ENCODE measurements at places on chromosomes 7 and 10. TPM values are rescaled to one million over a fixed set of nuclear protein-coding genes. Genes with fewer than 3 reads are reported as not detected.

DNA sequence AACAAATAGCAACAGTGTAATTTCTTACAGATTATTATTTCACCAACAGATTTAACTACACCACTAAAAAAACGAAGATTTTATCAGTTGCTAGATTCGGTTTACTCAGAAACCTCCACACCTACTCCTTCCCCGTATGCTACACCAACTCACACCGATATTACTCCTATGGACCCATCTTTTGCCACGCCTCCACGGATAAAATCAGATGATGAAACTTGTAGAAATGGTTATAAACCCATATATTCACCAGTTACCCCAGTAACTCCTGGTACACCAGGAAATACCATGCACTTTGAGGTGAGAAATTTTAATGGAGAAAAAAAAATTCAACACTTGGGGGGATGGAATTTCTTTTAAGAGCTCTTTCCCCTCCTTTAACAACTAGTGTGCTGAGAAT, 92.5 kb downstream of the KMT2E start:
- peaks cover 20% of the 10 kb centered on the region for H3K36me3 ChIP-seq
- H3K27ac ChIP-seq = peak overlapping the region; percentile 39
- no peak overlapping the region for H3K4me3 ChIP-seq
- no peak for DNase-seq
- no peaks in the 10 kb centered on the region for H3K27me3 ChIP-seq

- no peaks in the 10 kb centered on the region for H3K27me3 ChIP-seq
- H3K36me3 ChIP-seq = no peaks in the 10 kb centered on the region
- no peaks in the 10 kb centered on the region for H3K4me1 ChIP-seq
- no peak overlapping the region for H3K27ac ChIP-seq
- DNase-seq = no peak
These were observed 4.4 kb upstream of the GALNTL5 start for GRCh38 chr7:151951672-151952338.

- H3K4me1 ChIP-seq = no peaks in the 10 kb centered on the region
- no peak overlapping the region for H3K4me3 ChIP-seq
- no peak overlapping the region for H3K27ac ChIP-seq
- no peaks in the 10 kb centered on the region for H3K27me3 ChIP-seq
- no peak for DNase-seq
- no peaks in the 10 kb centered on the region for H3K36me3 ChIP-seq
These were observed 85.2 kb upstream of the SGCE start for GRCh38 chr7:94741179-94741578.

GRCh38 chr7:105647591-105647990, 66.3 kb upstream of the EFCAB10 start:
- H3K27me3 ChIP-seq = no peaks in the 10 kb centered on the region
- H3K27ac ChIP-seq = no peak overlapping the region
- peaks cover 38% of the 10 kb centered on the region for H3K4me1 ChIP-seq
- no peak for DNase-seq
- no peak overlapping the region for H3K4me3 ChIP-seq

- no peaks in the 10 kb centered on the region for H3K36me3 ChIP-seq
- no peak for DNase-seq
- no peaks in the 10 kb centered on the region for H3K4me1 ChIP-seq
These were observed 75.1 kb downstream of the DGKI start for GRCh38 chr7:137771679-137772078.

- H3K36me3 ChIP-seq = no peaks in the 10 kb centered on the region
- H3K4me3 ChIP-seq = no peak overlapping the region
- no peak for DNase-seq
- no peak overlapping the region for H3K27ac ChIP-seq
- H3K4me1 ChIP-seq = no peaks in the 10 kb centered on the region
These were observed 46.3 kb upstream of the GPAM start for GRCh38 chr10:112229901-112230300.

- H3K27me3 ChIP-seq = no peaks in the 10 kb centered on the region
- no peaks in the 10 kb centered on the region for H3K4me1 ChIP-seq
- no peak overlapping the region for H3K4me3 ChIP-seq
- H3K36me3 ChIP-seq = no peaks in the 10 kb centered on the region
- H3K27ac ChIP-seq = no peak overlapping the region
These were observed 136.6 kb upstream of the FAM20C start for GRCh38 chr7:55690-56248.

DNA sequence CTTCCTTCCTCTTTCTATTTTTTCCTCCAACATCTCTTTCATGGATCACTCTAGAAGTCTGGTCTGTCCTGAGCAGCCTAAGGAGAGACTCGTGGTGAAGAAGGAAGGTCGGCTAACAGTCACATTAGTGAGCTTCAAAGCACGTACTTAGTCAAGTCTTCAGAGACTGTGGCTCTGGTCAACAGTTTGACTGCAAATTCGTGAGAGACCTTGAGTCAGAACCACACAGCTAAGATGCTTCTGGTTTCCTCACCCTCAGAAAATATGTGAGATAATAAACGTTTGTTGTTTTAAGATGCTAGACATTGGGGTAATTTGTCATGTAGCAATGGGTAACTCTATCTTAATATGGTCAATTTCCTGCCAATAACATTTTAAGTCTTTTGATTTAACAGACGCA, 126.2 kb upstream of the LRRN3 start:
- no peaks in the 10 kb centered on the region for H3K27me3 ChIP-seq
- no peak overlapping the region for H3K4me3 ChIP-seq
- H3K27ac ChIP-seq = no peak overlapping the region
- DNase-seq = no peak

- peaks cover 52% of the 10 kb centered on the region for H3K4me1 ChIP-seq
- H3K27ac ChIP-seq = no peak overlapping the region
- no peak for DNase-seq
- H3K4me3 ChIP-seq = no peak overlapping the region
These were observed 666.0 kb downstream of the SUGCT start for GRCh38 chr7:40800771-40801170.

DNA sequence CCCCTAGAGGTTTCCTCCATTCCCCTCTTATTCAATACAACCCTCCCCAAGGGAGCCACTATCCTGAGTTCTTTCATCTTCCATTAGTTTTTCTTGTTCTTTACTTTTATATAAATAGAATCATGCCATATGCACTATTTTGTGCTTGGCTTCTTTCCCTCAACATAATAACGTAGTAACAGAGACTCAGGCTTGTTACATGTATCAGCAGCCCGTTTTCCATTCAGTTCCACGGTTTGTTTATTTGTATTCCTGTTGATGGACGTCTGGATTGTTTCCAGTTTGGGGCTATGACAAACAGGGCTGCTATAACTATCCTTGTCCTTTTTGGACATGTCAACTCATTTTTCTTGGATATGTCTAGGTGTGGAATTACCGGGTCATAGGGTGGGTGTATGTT, 264.4 kb upstream of the MKI67 start:
- no peak overlapping the region for H3K27ac ChIP-seq
- H3K27me3 ChIP-seq = no peaks in the 10 kb centered on the region
- no peaks in the 10 kb centered on the region for H3K4me1 ChIP-seq
- no peak overlapping the region for H3K4me3 ChIP-seq
- DNase-seq = no peak
- H3K36me3 ChIP-seq = no peaks in the 10 kb centered on the region

DNA sequence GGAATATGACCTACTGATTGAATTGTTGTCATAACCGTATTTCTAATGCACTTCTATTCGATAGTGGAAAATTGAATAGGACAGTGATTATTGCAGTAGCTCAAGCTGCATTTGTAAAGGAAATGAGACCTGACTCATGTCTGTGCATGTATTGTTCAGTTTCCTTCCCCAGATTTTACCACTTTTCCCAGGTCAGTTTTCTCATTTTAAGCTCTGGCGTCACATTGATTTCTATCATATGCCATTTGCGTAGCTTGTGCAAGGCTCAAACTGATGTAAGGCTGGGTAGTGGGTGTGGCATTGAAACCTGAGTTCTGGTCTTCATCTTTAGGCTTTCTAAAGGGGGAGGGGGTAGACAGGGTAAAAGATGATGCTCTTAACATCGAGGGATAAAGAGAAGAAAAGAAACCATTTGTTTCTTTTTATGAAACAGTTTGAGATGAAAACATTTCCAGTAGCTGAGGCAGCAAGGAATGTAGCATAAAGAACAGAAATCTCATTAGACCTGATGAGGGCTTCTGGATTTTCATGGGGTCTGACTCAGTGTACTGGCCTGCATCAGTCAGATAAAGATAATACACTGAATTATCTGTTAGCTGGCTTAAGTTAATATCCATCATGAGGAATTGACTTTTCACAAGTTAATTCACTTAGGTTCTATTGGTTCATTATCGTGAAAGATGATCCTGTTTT, 182.3 kb upstream of the CDCA7L start:
- no peak overlapping the region for H3K27ac ChIP-seq
- H3K4me1 ChIP-seq = no peaks in the 10 kb centered on the region
- H3K4me3 ChIP-seq = no peak overlapping the region
- no peaks in the 10 kb centered on the region for H3K36me3 ChIP-seq

DNA sequence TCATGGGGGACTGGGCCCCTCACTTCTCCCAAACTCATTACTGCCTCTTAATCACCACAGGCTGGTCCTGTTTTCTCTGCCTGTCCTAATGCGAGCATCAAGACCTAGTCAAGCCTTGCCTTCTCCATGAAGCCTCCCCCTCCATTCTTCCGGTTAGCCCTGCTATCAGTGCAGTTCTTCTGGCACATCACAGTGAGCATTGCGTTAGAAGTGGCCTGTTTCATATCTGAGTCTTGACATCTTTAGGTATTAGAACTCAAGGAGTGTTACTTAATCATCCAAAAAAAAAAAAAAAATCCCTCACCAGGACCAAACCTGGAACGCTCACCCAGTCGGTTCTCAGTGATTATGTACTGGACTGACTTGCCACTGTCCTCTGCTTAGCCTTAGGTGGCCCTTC, 17.4 kb downstream of the SNX10 start:
- DNase-seq = no peak
- H3K27ac ChIP-seq = no peak overlapping the region
- peaks cover 15% of the 10 kb centered on the region for H3K27me3 ChIP-seq
- H3K4me1 ChIP-seq = no peaks in the 10 kb centered on the region

- peaks cover 49% of the 10 kb centered on the region for H3K27me3 ChIP-seq
- no peak for DNase-seq
- peak overlapping the region; percentile 52 for H3K4me3 ChIP-seq
- H3K27ac ChIP-seq = no peak overlapping the region
- H3K36me3 ChIP-seq = no peaks in the 10 kb centered on the region
- H3K4me1 ChIP-seq = peaks cover 14% of the 10 kb centered on the region
These were observed 483 bp downstream of the GDF10 start for GRCh38 chr10:47300429-47300931.

DNA sequence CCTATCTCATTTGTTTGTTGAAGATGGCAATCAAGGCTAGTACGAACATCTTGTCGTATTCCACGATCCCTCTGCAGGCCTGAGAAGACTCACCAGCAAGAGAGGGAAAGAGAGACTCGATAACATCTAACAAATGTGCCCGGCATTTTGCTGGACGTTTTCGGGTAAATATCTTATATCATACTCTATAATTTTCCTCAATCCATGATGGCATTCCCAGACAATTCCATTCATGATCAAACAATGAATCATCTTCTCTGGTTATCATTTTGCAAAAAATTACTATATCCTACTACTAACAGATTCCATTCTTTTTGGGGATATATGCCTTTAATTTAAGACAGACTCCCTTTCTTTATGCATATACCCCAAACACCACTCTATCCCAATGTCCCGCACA, 118.1 kb downstream of the TYW1B start:
- H3K27me3 ChIP-seq = no peaks in the 10 kb centered on the region
- DNase-seq = no peak
- no peaks in the 10 kb centered on the region for H3K4me1 ChIP-seq
- no peak overlapping the region for H3K27ac ChIP-seq

DNA sequence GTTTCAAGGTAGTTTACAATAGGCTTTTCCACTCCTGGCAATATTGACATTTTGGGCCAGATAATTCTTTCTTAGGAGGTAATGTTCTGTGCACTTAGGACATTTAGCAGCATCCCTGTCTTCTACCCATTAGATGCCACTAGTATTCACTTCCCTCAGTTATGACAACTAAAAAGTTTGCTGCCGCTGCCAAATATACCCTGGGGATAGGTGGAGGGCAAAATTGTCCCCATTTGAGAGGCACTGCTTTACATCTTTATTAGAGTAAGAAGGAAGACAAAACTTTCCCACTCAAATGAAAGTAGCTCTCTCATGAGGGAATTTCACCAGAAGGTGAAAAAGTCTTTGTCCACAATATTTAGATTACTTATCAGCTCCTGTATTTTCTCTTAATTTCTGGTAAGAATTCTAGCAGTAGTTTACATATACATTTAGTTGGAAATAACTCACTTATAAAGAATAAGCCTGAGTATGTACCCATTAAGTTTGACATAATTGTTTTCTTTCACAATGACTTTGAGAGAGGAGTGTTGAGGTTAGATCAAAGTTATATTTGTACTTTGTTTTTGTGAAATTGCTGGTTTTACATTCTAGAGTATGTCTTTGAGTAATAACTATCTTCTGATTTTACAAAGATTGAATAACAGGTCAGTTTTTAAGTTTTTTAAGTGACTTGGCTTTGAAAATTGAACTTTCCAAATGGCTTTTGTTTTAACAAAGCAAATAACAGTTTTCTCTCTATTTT, 46.0 kb downstream of the HELLS start:
- no peaks in the 10 kb centered on the region for H3K4me1 ChIP-seq
- no peaks in the 10 kb centered on the region for H3K27me3 ChIP-seq
- H3K27ac ChIP-seq = no peak overlapping the region
- no peak overlapping the region for H3K4me3 ChIP-seq
- no peak for DNase-seq

DNA sequence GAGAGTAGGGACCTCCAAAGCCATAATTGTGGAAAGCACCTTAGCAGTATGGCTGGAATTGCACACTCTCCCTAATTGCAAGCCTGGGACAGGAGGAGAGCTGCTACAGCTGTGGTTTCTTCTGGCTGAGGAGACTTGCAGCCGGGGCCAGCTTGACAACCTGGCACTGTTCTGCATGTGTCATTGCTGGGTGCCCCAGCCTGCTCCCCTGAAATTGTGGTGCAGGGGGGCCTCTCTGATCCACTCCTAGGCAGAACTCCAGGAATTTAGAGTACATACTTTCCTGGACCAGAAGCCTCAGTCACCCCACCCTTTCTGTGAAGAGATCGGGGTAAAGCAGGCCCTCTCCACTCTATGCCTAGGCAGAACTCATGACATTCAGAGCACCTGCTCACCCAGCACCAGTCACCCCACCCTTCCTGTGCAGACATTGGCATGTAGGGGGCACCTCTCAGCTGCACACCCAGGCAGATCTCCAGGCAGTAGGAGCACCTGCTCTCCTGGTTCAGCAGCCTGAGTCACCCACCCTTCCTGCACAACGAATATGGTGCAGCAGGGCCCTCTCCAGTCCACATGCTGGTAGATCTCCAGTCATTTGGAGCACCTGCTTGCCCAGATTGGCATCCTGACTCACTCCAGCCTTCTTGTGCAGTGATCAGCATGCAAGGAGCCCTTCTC, 34.4 kb upstream of the DYNC1I1 start:
- DNase-seq = no peak
- no peaks in the 10 kb centered on the region for H3K36me3 ChIP-seq
- H3K4me1 ChIP-seq = no peaks in the 10 kb centered on the region
- H3K4me3 ChIP-seq = no peak overlapping the region

GRCh38 chr7:17528636-17529035, 230.2 kb downstream of the AHR start:
- no peaks in the 10 kb centered on the region for H3K36me3 ChIP-seq
- DNase-seq = no peak
- no peak overlapping the region for H3K4me3 ChIP-seq
- H3K4me1 ChIP-seq = peaks cover 12% of the 10 kb centered on the region
- H3K27ac ChIP-seq = no peak overlapping the region
- H3K27me3 ChIP-seq = no peaks in the 10 kb centered on the region

Gene ARMH3
- 18.9 TPM for total RNA-seq

Gene PCBD1
- 102 TPM for total RNA-seq

Gene LIPM
- not detected for total RNA-seq

Gene NYAP1
- 1.7 TPM for total RNA-seq

Gene PNLIP
- total RNA-seq = not detected

Gene ELAPOR2
- total RNA-seq = 20.7 TPM

Gene CAV2
- 148 TPM for total RNA-seq

Gene HIPK2
- 20.9 TPM for total RNA-seq

Gene FFAR4
- total RNA-seq = 0.34 TPM

Data from esophagus muscularis mucosa (tissue), 4 donors.